ENCODE measurements at places on chromosomes 4 and X.

GRCh38 chrX:17020851-17021821 lies 74.7 kb downstream of the REPS2 start:
- no peak for DNase-seq

- no peak for DNase-seq
Measured at GRCh38 chr4:20416800-20417199, 165.1 kb downstream of the SLIT2 start.

DNA sequence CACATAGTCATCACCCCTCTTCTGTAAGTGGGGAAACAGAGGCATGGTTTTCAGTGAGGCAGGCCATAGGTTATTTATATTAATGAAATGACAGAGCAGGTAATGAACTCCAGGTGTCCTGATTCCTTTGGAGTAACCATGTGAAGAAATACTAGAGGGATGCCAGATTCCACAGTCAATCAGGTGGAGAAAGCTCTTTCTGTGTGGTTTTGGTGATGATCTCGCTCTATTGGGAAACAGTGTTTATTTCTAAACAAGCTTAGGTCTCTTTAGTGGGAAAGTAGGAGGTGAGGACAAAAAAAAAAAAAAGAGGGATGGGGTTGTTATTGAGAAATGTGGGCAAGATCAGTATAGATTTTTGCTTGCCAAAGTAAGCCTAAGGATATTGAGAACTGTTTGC lies 12.2 kb downstream of the DOCK11 start:
- DNase-seq, result no peak

DNA sequence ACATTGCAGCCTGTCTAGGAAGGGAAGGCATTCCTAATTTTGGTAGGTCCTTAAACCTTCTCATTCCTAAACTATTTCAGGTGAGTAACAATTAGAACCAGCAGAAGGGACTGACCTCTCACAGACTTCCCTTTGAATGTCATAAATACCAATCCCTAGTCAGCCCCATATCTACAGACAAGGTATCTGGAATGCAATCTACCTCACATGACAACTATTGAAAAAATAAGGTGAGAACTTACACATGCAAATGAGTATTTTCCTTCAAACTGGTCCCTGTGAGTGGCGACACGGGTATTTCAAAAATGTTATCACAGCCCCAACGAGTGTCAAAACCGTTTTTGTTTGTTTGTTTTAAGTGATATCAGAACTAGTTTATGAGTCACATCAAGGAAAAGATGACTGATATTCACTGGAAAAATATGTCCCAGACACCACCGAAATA lies 102.4 kb upstream of the VCX2 start:
- no peak for DNase-seq

- peak; percentile 45 for DNase-seq
Measured at GRCh38 chr4:17447675-17448298, 64.1 kb downstream of the QDPR start.

DNA sequence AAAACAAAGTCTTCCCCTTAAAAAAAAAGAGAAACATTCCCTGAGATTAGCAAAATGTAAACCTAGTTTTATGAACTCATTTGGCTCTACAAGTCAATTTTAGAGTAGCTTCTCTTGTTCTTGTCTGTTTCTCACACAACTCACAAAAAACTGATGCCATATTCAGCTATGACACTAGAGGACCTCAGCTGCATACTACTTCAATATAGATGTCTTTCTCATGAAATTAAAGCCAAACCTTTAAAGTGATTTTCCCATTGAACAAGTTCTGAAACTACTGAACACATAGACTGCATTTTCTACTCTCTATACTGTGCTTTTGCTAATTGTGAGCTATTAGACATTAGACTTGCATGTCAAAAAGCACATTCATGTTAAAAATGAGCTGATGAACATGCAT lies 49.8 kb downstream of the TBCK start:
- peak; percentile 14 for DNase-seq

- DNase-seq, result no peak
Measured at GRCh38 chrX:120302434-120302833, 8.8 kb downstream of the TMEM255A start.

DNA sequence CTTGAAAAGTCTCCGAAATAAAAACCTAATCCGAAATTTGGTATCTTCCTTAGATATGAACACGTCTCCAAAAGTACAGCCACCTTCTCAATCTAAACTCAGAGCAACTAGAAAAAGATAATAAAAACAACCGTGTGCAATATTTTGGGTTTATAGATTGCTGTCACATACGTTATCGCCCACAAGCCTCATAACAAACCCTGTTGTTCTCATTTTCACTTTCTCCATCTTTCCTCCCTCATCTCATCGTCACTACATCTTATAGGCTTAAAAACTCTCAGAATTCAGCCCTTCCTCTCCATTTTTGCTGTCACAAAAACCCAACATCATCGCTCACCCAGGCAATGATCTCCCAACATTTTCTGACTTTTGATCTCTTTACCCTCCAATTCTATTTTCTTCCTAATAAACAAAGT lies 448 bp upstream of the SCFD2 start:
- no peak for DNase-seq

- DNase-seq, result no peak
Measured at GRCh38 chr4:55977811-55978210, 29.1 kb downstream of the CEP135 start.

All from right renal pelvis (tissue), 4 donors.